ENCODE measurements at places on chromosomes 13 and 19.

GRCh38 chr19:55700813-55701212, 25.8 kb downstream of the EPN1 start:
- no peak for DNase-seq

DNA sequence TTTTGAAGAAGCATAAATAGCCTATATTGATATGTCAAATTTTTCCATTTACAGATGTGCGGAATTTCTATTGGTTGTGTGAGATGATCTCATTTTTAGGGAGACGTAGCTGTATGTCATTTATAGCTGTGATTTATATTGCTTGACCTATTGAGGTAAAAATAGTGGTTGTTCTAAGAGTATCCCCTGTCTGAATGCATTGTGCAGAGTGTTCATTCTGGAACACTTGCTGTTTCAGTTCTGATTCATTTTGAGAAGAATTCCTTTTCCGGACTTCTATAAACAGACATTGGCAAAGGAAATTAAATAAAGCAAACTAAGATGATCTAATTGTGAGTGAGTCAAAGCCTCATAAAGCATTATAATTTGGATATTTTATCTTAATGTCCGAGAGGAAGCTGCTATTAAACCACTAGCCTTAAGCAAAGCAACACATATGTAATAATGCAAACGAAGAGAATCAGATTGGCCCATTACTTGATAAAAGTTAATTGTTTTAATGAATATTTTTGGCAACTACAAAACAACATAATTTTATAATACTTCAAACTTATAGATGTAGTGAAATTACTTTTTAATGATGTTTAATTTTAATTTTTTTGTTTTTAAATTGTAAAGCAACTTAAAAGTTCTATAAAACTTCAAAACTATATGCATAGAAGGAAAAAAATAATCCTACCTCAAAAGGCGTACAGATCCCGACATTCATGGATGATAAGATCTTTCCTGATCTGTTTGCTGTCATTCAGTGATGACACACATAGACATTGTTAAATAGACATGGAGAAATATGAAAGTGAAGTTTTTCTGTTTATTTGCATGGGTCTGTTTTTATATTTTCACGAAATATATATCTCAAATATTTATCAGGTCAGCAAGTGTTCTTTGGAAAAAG, 942.6 kb upstream of the SLC10A2 start:
- DNase-seq = no peak

DNA sequence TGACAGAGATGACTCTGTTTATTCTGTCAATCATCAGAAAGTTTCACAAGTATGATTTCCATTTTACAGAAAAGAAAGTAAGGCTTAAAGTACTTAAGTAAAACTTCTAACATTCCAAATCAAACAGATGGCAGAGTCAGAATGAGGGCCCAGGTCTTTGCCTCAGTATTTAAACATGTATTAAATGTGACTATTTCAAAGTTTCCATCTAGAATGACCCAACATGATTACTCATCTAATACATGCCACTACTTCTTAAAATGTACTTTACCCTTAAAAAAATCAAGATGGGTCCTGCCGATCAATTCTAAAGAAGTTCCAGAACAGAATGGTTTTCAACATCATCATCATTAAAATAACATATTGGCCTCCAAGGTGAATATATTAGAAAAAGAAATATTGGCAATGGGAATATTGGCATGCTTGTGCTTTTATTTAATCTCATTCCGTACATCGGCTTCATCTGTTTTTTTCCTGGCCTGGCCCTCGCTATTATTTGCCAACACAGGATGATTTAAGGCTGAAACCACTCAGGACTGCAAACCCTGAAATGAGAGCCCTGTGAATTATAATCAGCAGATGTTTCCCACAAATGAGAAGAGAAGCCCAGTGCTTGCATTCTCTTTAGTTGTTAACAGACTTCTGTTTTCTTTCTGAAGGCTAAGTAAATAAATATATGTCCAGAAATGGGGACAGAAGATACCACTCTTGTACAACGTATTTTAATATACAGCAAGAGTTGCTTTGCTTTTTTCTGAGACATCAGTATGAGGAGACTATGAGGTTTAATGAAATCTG, 340.0 kb downstream of the DNAJC15 start:
- DNase-seq = no peak

- DNase-seq = peak; percentile 95
These were observed 7.8 kb upstream of the SERTAD1 start for GRCh38 chr19:40433391-40434216.

GRCh38 chr13:40189426-40189825, 477.0 kb downstream of the FOXO1 start:
- DNase-seq = no peak

DNA sequence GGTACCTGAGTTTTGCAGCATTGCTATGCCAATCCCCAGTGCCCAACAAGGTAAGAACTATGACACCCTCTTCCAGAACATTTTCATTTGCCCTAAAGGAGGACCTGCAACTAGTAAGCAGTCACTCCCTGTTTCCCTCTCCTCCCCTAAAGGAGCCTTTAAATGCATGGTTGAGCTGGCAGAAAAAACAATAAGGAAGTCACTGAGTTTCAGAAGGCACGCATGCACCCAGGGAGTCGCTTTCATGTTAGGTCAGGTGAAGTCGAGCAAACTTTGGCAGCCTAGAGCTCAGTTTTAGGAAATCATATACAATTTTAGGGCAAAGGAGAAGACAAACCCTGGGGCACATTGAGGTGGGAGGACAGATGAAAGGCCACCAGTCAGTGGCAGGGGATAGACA, 11.8 kb downstream of the NLRP11 start:
- DNase-seq = no peak

All from pancreas (tissue), 10 donors.